ENCODE measurements at places on chromosomes 1 and 21.
A peak's percentile ranks its signal among the peaks of the same experiment; 100 is the strongest.

DNA sequence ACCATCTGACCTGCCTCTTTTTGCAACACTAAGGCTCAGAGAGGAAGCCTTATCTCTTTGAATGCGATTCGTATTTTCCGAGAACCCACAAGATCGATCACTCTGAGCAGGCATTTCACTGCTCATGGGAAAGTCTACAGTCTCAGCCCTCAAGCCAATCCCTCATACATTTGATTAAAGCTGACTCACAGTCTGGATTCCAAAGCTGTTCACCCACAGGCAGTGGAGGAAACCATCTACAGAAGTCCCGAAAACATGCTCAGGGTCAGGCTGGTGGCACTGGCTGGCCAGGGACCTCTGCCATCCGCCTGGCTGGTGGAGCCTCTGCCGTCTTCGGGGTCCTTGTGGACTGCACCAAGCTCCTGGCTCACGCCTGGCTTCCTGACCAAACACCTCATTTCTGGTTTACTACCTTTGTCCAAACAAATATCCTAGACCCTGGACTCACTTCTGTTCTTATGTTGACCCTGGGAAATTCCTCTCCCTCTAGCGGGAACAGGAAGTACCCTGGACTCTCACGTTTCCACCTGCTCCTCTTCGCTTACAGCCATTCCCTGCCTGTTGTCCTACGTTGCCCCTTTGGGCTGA, 650.0 kb downstream of the SMYD3 start:
- H3K4me1 ChIP-seq: peaks cover 62% of the 10 kb centered on the region
- no peak overlapping the region for H3K4me3 ChIP-seq
- H3K27me3 ChIP-seq: no peaks in the 10 kb centered on the region

DNA sequence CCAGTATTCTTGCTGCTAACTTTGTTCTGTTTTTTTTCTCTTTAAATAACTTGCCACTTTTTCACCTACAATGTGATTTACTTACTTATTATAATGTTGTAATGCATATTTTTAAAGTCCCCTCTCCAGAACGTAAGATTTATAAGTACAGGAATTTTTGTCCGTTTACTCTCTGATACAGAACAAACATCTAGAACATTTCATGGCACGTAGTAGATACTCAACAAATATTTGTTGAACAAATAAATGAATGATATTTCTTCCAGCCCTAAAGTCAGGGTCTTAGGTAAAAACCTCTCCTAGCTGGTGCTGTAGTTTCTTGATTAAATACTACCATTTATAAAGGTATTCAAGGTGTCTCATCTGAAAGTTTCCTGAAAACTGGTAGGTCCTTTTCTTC, 125.1 kb downstream of the ZBTB18 start:
- H3K4me3 ChIP-seq: no peak overlapping the region
- no peak overlapping the region for H3K27ac ChIP-seq
- H3K27me3 ChIP-seq: peaks cover 6% of the 10 kb centered on the region
- no peak for DNase-seq

DNA sequence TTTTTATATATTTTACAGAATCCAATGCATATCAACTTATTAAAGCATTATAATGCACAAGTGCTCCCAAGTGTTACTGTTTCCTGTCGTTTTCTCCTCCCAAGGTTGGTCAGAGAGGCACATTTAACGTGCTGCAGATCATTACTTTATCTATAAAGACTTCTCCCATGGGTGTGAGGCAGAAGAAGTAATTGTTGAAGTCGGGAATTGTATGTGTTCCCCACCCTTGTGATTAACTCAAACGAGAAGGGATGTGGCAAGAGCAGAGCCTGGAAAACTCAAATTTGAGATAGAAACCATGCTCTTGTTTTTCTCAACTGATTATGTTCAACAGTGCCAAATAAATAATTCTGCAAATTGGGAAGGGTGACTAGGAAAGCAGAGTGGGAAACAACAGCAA, 412.5 kb upstream of the ADAMTS5 start:
- no peaks in the 10 kb centered on the region for H3K4me1 ChIP-seq
- no peaks in the 10 kb centered on the region for H3K36me3 ChIP-seq
- no peak overlapping the region for H3K4me3 ChIP-seq
- DNase-seq: no peak
- H3K27ac ChIP-seq: no peak overlapping the region

DNA sequence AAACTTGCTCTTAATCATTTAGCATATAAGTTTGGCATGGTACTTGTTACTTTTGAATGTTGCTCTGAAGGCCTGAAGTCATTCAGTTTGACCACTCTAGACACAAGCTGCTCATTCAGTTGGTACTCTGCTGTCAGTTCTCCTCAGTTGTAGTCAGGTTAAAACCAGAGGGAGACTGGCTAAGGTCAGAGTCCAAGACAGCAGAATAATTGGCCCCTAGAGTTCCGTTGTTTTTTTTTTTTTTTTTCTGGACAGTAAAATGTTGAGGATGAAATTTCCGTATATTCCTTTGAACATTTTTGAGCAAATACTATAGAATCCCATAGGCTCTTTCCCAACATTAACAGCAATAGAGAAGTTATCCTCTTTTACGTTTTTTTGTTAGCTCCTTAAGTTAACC, 9.4 kb downstream of the ZBTB40 start:
- H3K27me3 ChIP-seq: no peaks in the 10 kb centered on the region
- DNase-seq: no peak
- no peak overlapping the region for H3K4me3 ChIP-seq
- no peaks in the 10 kb centered on the region for H3K36me3 ChIP-seq
- peaks cover under 1% of the 10 kb centered on the region for H3K4me1 ChIP-seq

- H3K4me1 ChIP-seq: peaks cover 35% of the 10 kb centered on the region
- peak; percentile 14 for DNase-seq
- H3K36me3 ChIP-seq: no peaks in the 10 kb centered on the region
- peaks cover 9% of the 10 kb centered on the region for H3K27me3 ChIP-seq
Measured at GRCh38 chr1:223700942-223701637, 11.2 kb upstream of the CAPN2 start.

- H3K4me3 ChIP-seq: no peak overlapping the region
- H3K27ac ChIP-seq: no peak overlapping the region
- DNase-seq: no peak
- no peaks in the 10 kb centered on the region for H3K4me1 ChIP-seq
- H3K27me3 ChIP-seq: peaks cover 5% of the 10 kb centered on the region
Measured at GRCh38 chr21:29991624-29992023, 51.8 kb upstream of the GRIK1 start.

GRCh38 chr1:172169836-172170235, 250.6 kb upstream of the C1orf105 start:
- H3K4me3 ChIP-seq: no peak overlapping the region
- H3K27ac ChIP-seq: no peak overlapping the region
- H3K36me3 ChIP-seq: no peaks in the 10 kb centered on the region
- no peak for DNase-seq
- peaks cover 7% of the 10 kb centered on the region for H3K27me3 ChIP-seq

DNA sequence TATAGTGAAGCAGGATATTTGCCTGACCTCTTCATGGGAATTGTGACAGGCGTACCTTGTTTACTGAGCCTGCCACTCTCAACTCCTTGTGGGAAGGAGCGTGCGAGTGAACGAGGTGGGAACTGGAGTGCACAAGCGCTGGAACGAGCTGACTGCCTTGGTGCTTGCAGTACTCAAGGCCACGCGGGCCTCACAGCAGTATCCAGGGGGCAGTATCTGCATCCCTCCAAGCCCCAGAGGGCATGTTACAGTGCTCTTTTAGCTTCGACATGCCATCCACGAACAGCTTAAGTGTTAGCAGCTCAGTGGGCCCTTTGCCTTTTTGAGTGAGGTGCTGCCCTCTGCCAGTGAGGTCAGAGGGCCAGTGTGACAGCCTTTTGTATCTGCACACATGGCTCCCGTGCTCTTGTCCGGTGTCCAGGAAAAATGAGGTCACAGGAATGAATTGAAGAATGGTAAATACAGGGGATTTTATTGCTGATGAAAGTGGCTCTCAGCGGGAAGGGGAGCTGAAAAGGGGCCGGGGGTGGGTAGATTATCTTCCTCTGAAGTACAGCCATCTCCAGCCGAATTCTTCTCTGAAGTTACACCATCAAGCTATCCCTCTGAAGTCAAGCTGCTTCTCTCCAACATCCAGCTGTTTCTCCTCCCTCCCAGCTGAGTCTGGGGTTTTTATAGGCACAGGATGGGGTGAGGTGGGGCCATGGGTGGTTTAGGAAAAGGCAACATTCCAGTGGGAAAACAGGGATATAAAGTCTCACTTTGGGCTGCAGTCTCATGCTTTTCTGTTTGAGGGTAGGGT, 69.3 kb downstream of the EPB41 start:
- H3K27me3 ChIP-seq: no peaks in the 10 kb centered on the region
- H3K4me1 ChIP-seq: peaks cover 34% of the 10 kb centered on the region
- DNase-seq: peak; percentile 6
- peak overlapping the region; percentile 92 for H3K27ac ChIP-seq
- H3K36me3 ChIP-seq: peaks cover 41% of the 10 kb centered on the region
- peak overlapping the region; percentile 44 for H3K4me3 ChIP-seq

DNA sequence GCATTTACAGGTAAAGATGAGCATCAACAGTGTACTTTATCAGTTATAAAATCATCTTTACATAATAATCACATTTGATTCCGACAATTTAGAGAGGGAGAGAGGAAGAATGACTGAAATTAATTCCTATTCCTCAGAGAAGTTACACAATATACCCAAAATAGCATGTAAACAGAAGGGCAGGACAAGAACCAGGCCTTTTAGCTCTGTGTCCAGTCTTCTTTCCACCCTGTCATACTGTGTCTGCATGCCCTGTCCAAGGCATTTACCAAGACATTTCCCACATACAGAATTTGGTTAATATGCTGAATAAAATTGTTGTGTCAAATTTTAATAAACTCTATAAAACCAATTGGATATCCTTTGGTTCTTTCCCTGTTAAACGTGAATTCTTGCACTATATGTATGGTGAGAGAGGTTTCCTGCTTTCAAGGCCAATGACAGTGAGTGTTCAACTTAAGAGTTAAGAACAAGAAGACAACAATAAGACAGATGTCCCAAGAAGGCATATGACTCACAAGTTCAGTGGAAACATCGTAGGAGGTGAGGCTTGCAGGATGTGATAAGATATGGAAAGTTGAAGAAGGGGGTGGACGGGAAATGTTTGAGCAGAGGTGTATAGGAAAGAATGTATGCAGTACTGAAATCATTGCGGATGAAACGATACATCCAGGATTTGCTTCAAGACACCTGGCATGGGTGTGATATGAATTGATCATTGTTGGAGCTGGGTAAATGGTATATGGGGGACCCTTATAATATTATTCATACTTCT, 20.8 kb downstream of the LRRC8B start:
- no peak overlapping the region for H3K27ac ChIP-seq
- H3K27me3 ChIP-seq: no peaks in the 10 kb centered on the region
- H3K36me3 ChIP-seq: peaks cover 5% of the 10 kb centered on the region
- no peak for DNase-seq

GRCh38 chr1:201739492-201740085, 89.4 kb upstream of the IPO9 start:
- H3K27ac ChIP-seq: no peak overlapping the region
- H3K27me3 ChIP-seq: peaks cover 6% of the 10 kb centered on the region
- peaks cover 12% of the 10 kb centered on the region for H3K36me3 ChIP-seq
- peak; percentile 70 for DNase-seq

DNA sequence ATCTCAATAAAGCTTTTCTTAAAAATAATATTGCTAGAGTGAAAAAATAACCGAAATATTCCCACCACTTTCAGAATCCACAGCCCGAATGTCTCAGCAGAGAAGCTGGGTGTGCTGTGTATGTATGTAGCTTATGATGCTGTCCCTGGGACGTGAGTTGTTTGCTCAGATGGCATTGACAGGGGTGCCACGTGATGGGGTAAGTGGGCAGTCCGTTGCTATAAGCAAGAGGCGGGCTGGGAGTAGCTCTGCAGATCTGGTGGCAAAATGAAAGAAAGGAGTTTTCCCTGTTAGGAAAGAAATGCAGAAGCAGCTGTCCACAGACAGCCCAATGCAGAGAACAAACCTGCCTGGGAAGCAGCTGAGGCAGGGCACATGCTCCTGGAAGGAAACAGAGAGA, 3.8 kb upstream of the FAM20B start:
- H3K36me3 ChIP-seq: no peaks in the 10 kb centered on the region
- H3K27me3 ChIP-seq: peaks cover 35% of the 10 kb centered on the region
- DNase-seq: no peak
- no peak overlapping the region for H3K4me3 ChIP-seq

DNA sequence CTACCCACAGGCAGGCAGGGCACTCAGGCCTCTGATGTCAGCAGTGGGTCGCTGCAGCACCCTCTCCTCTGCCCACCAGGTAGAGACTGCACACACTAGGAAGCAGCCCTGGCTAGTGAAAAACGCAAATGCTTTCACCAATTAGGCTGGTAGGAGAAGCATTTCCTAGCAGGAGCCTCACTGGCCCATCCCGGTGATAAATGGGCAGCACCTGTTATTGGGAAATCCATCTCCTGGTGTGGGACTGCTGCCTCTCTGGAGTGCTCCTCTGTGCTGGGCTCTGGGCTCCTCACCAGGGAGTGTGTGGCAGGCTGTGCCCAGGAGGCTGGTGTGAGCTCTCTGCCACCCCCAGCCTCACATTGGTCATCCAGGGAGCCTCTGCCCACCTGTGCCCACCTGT, 28.6 kb downstream of the LRP8 start:
- H3K4me1 ChIP-seq: peaks cover 76% of the 10 kb centered on the region
- H3K36me3 ChIP-seq: no peaks in the 10 kb centered on the region
- no peak for DNase-seq
- peaks cover 3% of the 10 kb centered on the region for H3K27me3 ChIP-seq
- H3K27ac ChIP-seq: no peak overlapping the region

- peaks cover 55% of the 10 kb centered on the region for H3K27me3 ChIP-seq
- no peak overlapping the region for H3K27ac ChIP-seq
- peak; percentile 28 for DNase-seq
- H3K4me1 ChIP-seq: no peaks in the 10 kb centered on the region
Measured at GRCh38 chr21:32578107-32578691, 7.1 kb downstream of the TCP10L start.

DNA sequence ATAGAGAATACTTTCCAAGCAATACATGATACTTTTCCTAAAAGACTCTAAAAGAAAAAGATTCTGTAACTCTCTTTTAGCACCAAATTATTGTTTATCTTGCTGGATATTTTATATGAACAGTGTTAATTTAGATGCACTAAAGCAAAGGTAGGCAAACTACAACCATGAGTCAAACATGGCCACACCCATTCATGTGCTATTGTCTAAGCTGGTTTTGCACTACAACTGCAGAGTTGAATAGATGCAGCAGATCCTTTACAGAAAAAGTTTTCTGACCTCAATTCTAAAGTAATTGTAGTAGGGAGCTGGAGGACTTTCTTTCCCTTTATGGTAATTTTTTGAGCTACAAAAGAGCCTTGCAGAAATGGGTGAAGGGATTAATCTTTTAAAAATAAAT, 19.4 kb downstream of the BLZF1 start:
- no peak overlapping the region for H3K4me3 ChIP-seq
- DNase-seq: no peak
- no peaks in the 10 kb centered on the region for H3K4me1 ChIP-seq
- no peak overlapping the region for H3K27ac ChIP-seq
- no peaks in the 10 kb centered on the region for H3K27me3 ChIP-seq
- H3K36me3 ChIP-seq: peaks cover 43% of the 10 kb centered on the region

Data from nephron progenitor cell (in vitro differentiated cells).